Kidney capillary endothelial cell (primary cell): ENCODE measurements at places on chromosomes 4 and X.
A peak's percentile ranks its signal among the peaks of the same experiment; 100 is the strongest.

DNA sequence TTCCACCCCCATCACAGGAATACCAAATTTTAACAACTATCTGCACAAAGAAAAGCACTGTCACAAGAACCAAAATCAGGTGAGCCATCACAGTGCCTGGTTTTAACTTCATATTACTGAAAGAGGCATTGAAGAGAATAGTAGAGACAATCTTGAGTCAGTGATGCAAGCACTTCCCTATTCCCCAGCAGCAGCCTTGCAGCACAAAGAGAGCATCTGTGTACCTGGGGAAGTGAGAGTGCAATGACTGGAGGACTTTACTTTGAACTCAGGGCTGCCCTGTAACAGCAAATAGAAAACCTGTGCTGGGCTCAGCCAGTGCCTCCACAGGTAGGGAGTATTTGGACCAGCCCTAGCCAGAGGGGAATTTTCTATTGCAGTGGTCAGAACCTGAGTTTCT lies 361.8 kb downstream of the TEX13C start:
- no peak for DNase-seq

GRCh38 chr4:37715889-37716402 lies 29.8 kb upstream of the RELL1 start:
- peak; percentile 63 for DNase-seq

DNA sequence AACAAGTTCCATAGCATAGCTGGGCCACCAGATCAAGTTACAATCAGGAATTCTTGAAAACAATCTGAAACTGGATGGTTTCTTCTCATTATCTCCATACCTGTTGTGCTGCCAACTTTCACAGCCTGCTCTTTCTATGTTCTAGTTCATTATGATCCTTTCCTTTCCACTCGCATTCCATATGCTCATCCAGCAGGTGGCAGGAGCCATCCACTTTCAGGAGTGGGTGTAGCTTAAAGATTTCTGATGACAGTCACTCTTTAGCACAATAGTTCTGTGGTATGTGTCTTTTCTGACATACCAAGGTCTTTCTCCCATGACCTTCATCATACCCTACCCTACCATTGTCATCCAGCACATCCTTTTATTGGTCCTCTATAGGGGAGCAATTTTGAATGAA lies 46.4 kb downstream of the PAGE2 start:
- DNase-seq, result peak; percentile 16

DNA sequence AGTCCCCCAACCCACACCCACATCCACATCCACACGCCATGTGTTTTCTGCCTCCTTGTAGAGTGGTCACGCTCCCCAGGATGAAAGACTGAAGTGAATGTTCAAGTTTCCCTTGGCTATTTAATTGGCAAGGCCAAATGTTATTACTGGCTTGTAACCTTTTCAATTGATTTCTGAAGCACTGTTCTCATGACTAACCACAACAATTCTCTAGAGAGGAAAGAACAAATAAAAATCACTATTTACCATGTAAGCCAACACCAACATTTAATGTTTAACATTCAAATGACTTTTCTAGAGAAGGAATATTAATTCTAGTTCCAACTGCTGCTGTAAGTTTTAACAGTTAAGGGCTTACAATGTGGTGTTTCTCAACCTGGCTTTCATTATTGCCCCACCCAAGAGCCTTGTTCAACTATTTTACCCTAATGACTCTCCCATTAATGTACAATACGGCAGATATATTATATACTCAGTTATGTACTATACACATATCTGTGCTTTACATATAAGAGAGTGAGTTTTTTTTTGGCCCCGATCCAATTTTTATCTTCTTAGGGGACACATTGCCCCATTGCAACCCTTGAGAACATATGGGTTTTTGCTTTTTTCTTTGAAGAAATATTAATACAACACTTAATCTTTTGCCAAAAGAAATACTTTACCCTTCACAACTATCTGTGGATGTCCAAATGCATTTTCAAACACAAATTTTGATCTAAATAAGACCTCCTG lies 46.5 kb downstream of the RELL1 start:
- DNase-seq, result no peak

- no peak for DNase-seq
Observed at GRCh38 chr4:105305019-105305836, 158.6 kb downstream of the TET2 start.

DNA sequence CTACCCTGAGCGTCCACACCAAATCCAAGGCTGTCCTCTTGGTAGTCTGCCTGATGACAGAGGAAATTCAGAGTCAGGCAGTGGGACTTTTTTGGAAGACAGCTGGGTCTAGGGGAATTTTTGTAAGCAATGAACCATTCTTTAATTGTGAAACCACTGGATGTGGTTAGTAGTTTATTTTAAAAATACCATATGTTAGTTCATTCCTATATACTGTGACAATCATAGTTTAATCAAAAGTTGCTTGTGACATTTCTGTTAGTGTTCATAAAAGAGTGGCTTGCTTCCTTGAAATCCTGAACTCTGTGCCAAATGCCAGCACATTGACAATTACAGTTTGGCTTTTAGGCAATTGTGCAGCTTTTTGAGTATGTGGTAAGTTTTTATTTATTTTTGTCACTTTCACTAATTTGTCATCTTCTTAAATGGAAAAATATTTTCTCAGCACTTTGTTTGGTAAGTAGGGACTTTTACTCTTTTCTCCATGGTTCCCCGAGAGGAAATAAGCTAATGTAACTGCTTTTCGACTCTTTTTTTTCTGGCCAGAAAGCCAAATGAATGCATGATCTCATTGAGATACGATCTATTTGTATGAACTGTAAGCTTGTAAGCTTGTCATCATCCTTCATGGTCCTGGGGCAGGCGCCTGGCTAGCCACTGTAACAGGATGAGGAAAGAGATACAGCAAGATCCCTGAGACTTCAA lies 72.6 kb upstream of the SLC4A4 start:
- no peak for DNase-seq

GRCh38 chr4:30265716-30266115 lies 454.5 kb upstream of the PCDH7 start:
- DNase-seq, result no peak

DNA sequence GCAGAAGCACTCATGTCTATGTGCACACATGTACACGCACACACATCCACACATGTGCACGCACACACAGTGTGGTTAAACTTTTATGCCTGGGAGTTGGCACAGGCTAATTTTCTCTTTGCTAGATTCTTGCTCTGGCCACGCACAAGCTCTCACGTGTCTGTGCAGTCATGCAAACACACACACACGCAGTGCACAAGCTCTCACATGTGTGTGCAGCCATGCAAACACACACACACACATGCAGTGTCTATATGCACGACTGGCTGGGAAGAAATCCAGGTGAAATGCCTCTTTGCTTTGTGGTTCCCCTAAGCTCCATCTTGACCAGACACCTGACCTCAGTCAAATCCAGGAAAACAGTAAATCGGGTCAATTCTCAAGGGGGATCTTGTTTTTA lies 138.0 kb downstream of the SHOX start:
- no peak for DNase-seq

GRCh38 chr4:122479935-122480416 lies 23.5 kb upstream of the IL2 start:
- DNase-seq, result no peak

- DNase-seq, result no peak
Observed at GRCh38 chr4:183053681-183054080, 45.4 kb upstream of the WWC2 start.

DNA sequence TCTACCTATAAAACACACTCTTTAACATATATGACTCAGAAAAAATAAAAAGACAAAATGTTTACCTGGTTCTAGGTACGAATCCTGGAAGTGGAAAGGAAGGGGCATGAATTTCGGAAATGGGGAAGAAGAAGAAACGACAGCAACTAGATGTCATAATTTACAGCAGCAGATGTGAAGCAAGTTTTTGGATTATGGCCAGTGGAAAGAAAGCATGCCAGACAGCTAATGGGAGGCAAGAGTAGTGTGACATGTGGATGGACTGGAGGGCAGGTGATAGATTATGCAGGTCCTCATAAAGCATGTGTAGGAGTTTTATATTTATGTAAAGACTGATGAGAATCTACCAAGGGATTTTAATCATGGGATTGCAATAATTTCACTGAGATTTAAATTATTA lies 279.0 kb upstream of the TACR3 start:
- no peak for DNase-seq

GRCh38 chr4:123380728-123381716 lies 15.6 kb upstream of the SPRY1 start:
- no peak for DNase-seq

- peak; percentile 60 for DNase-seq
Observed at GRCh38 chrX:53433651-53434639, at the start of gene HSD17B10. Gene HSD17B10, minus strand, starts transcription at chrX:53434370. Its CDS starts 25 bp downstream, at chrX:53434345.

GRCh38 chrX:42797651-42798269 lies 19.8 kb upstream of the PPP1R2C start:
- peak; percentile 19 for DNase-seq

GRCh38 chr4:159428975-159429692 lies 326.3 kb downstream of the RAPGEF2 start:
- DNase-seq, result peak; percentile 26

- no peak for DNase-seq
Observed at GRCh38 chrX:116318672-116319071, 117.7 kb upstream of the SLC6A14 start.

DNA sequence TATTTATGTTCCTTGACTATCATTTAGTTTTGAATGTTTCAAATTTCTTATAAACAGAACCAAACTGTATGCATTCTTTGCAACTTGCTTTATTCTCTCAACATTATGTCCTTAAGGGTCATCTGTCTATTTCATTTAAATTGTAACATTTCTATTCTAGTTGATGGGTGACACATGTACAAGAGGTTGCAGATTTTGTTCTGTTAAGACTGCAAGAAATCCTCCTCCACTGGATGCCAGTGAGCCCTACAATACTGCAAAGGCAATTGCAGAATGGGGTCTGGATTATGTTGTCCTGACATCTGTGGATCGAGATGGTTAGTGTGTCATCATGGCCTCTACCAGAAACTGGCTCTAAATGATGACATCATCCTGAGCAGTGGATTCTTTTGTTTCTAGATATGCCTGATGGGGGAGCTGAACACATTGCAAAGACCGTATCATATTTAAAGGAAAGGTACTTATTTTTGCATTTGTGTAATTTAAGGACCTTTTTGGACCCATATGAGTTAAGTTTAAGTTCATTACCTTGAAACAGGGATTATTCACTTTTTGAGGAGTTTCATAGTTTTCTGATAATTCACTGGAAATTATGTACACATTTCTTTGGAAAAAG lies 6.1 kb downstream of the LIAS start:
- DNase-seq, result peak; percentile 74

DNA sequence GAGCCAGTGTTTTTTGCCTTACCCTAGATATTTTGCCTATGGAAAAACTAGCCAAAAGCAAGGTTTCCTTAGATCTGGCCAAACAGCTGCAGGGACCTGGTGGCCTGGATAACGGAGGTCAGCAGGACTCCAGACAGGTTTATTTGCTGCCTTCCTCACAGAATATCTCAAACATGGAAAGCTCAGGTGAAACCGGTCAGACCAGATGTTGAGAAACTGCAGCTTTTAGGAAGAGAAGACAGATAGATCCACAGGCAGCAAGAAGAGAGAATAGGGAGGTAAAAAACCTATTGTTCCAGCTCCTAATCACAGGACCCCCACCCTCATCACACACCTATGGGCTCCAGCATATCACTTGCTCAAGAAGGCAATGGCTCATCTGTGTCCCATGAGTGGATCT lies 16.2 kb downstream of the SLC16A2 start:
- no peak for DNase-seq

GRCh38 chr4:145189981-145190380 lies 9.6 kb upstream of the OTUD4 start:
- no peak for DNase-seq

GRCh38 chrX:15985937-15986336 lies 131.3 kb upstream of the AP1S2 start:
- DNase-seq, result no peak

GRCh38 chr4:183541752-183542040 lies 36.8 kb downstream of the ING2 start:
- DNase-seq, result no peak

DNA sequence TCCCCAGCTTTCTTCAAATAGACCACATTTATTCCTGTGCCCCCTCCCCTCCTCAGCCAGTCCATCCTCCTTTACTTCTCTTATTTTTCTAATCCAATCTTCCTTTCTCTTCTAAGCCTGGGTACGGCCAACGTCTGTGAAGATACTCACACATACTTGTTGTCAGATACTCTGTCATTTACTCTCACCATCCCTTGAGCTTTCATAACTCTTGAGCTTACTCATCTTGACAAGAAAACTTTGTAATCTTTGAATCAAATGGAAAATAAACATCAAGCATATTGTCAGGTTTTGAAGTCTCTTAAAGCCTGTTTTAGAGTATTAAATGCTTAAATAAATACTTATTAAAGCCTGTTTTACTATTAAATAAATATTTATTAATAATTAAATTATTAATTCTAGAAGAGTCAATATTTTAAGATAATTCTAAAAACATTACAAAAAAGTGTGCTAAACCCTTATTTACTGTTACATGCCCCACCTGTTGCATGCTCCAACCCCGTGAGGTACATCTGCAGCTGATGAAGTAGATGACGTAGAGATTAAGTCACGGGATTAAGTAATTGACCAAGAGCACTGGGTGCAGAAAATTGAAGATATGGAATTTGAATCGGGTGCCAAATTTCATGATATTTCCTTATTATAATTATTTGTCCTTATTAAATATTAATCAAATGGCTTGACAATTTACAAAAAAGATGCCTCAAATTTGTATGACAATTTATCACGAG lies 1.5 kb upstream of the TRIML2 start:
- DNase-seq, result no peak

DNA sequence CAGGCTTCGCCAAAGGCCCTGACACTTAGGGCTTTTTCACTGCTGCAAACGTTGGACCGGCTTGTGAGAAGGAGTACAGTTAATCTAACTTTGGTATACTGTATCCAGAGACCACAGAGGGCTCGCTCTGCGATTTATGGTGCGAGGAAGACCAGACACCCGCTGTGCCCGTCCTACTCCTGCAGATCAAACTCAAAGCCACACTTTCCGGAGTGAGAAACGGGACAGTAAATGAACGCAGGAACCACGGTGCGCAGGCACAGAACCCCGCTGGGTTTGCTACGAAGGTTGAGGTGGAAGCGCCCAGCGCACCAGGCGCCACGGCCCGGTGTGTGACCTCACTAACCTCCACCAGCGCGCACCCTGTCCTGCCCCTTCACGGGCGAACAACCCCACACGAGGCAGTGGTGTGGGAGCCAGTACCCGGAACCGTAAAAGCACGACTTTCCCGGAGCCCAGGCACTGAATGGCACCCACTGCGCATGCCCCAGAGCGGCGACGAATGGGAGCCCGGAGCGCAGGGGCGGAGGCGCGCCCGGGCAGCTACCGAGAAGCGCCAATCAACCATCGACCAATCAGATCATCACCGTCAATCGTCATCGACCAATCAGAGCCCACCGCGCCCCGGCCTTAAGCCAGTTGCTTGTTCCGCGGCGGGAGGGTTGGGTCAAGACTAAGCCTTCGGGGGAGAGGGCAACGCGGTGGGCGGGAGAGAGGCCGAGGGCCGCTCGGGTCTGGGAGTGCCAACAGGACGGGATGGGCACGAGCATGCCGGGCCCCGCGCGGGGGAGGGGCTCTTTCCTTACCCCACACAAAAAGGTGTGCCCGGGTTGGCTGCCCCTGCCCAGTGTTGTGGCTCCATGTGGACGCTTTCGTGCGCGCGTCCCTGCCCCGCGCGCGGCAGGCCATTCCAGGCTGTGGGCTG lies 21.3 kb upstream of the WDR45 start:
- peak; percentile 74 for DNase-seq

- DNase-seq, result no peak
Observed at GRCh38 chrX:13464599-13465275, 104.7 kb upstream of the EGFL6 start.
